ENCODE measurements at places on chromosomes 1 and 21.

DNA sequence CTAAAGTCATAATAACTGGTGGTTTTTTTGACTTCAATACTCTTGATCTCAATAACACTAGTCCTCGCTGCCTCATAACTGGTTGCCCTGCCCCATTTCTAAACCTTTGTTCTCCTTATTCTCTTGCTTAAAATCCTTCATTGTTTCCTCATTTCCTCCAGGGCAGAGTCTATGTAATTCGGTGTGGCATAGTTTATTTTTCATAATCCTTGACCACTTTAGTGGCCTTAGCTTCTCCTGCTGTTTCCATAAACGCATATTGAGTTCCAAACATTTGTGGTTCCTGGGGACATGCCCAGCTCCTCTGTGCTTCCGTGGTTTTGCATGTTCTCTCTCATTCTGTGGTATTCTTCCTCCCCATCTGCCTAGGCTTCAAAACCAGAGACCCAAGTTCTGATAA, 19.0 kb upstream of the TLCD4 start:
- DNase-seq: no peak

- DNase-seq: peak; percentile 96
Measured at GRCh38 chr1:157968508-157968907, 24.9 kb upstream of the KIRREL1 start.

DNA sequence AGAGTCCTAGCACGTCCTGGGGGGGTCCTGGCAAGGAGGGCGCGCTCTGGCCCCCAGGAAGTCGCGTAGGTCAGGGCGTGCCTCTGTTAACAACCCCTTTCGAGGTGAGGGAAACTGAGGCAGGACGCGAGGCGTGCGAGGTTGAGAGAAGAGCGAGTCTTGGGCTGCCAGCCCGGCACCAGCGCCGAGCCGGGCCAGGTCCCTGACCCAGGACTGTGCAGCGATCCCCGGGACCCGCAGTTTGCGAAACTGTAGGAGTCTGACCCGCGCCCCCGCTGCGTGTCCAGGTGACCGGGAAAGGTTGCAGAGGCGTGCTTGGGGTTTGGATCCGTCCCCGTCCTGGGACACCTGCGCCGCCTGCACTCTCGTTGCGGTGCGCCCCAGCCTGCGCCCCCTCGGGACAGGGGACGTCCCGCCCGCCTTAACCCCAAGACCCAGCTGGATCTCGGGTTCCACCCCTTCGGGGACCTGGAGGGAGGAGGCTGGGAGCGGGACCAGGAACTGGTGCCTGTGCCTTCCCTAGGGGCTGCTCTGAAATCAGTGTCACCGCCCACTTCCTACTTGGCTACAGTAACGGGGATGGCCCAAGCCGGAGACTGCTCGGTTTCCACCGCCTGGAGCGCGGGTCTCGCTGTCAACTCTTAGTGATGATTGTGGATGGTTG, 493 bp downstream of the DISC1 start:
- peak; percentile 27 for DNase-seq

- no peak for DNase-seq
Measured at GRCh38 chr1:116501125-116501869, 69.5 kb downstream of the CD58 start.

GRCh38 chr1:86708920-86709319, 4.5 kb downstream of the SH3GLB1 start:
- peak; percentile 28 for DNase-seq

Measured in renal cortical epithelial cell (primary cell).